ENCODE measurements at places on chromosomes 7 and 10.
A peak's percentile ranks its signal among the peaks of the same experiment; 100 is the strongest.

GRCh38 chr10:22630234-22631174, 83.9 kb downstream of the PIP4K2A start:
- DNase-seq: no peak

DNA sequence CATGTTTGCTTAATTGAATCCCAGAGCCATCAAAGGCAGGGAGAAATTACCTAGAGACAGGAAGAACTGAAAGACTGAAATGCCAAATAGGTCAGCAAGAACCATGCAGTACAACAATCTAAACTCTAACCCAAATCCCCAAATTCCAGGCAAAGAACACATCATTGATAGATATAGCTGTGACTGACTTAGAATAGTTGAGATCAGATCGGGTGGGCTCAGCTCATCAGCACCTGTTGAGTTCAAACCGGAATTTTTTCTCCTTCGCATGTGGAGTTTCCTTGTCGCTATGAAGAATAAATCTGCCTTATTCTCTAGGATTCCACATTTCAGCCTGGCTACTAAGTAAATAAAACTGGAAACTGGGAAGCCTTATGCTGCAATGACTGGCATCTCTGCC, 1.4 kb downstream of the ANKMY2 start:
- DNase-seq: no peak

- no peak for DNase-seq
These were observed 110.8 kb upstream of the PTN start for GRCh38 chr7:137454246-137454724.

GRCh38 chr7:120733143-120733542, 124.8 kb downstream of the TSPAN12 start:
- DNase-seq: no peak

DNA sequence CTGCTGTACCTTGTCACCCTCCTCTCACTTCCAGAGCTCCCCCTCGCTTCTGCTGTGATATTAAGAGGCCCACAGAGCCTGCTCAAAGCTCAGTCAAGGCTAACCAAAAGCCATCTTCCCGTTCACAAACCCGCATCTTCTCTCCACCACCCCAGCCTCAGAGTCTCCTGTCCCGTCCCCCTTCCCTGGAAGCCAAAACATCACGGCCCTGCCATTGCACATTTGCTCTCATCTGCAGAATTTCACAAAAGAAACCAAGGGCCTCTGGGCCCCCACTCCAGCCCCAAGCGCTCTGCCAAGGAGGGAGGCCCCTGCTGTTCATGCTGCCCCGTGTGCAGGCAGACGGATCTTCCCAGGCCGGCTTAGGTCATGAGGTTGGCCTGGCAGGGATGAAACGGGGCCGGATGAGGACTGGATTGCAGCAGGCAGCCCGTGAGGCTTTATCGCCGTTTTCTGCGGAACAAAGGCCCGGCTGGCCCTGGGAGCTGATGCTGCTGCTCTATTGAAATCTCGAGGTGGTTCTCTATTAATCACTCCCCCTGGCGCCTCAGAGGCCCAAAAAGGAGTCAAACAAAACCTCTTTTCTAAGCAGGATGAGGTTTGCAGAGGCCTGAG, 31.6 kb upstream of the FOXK1 start:
- DNase-seq: peak; percentile 37

GRCh38 chr7:79608005-79608404, 154.5 kb upstream of the MAGI2 start:
- no peak for DNase-seq

GRCh38 chr7:50665403-50666123, 100.4 kb upstream of the DDC start:
- DNase-seq: no peak

GRCh38 chr10:14660831-14661230, 113.9 kb downstream of the FAM107B start:
- no peak for DNase-seq

DNA sequence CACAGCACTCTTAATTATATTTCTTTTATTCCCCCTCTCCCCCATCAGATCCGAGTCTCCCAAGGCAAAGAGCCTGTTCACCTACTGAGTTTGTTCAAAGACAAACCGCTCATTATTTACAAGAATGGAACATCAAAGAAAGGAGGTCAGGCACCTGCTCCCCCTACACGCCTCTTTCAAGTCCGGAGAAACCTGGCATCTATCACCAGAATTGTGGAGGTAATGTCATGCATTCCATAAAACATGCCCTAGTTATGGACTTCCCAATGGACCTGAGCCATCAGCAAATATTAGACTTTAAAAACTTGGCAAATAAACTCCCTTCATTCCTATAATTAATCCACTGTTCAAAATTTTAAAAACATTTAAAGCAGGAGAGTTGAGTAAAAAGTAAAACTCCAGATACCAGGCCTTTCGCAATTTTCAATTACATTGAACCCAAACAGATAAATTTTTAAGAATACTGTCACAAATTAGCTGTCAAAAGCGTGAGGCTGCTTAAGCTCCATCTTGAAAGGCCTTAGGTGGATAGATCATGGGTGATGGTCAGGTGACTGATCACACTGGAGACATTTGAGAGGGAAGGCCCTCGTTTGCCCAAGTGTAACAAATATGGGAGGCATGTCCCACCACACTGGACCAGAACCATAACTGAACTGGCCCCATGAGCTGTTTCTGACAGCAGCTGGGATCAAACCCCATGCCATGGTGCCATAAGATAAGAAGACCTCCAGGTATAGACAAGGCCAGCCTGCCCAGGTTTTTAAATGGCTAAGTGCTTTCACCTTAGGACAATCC, 46.9 kb upstream of the ARL4A start:
- DNase-seq: no peak

GRCh38 chr10:73159038-73159648, 8.7 kb downstream of the ECD start:
- peak; percentile 2 for DNase-seq

DNA sequence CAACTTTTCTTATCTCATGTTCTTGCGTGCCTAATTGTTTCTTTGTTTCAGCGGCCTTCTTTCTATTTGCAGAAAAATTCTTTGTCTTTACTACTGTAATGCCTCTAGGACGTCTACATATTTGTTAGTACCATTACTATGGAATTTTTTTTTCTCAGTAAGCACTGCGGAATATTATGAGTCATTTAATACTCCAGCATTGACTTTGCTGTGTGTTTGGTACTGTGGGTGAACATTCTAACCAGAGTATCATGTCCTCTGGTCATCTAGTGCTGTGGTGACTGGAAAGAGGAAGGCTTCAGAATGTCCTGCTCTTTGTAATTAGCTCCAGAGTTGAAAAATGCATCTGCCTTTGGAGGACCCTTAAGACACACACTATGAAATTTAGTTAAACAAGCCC, 58.5 kb upstream of the FERD3L start:
- DNase-seq: no peak

- no peak for DNase-seq
These were observed 213.8 kb downstream of the ADRA2A start for GRCh38 chr10:111290649-111291048.

DNA sequence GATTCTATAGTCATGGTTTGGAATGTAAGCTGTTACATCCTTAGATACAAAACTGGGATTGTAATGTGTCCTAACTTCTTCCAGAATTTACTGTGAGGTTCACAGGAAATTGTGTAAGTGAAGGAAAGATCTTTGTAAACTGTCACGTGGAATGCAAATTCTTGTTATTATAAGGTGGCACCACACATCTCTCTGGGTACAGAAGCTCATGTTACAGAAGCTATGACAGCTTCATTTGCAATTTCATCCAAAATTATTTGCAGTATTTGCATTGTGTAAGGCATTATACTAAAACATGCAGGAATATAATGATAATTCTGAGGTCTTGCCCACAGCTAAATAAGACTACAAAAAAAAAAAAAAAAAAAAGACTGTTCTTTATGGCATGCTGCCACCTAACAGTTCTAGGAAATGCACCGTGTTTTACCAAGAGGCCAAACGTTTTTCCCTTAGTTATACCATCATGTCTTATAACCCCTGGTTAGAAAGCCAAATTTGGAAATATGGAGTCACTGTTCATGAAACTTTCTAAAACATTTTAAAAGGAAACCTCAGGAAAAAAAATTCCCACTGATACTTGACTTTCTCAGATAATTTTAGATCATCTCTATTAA, 17.6 kb downstream of the MINDY3 start:
- no peak for DNase-seq

GRCh38 chr7:24709585-24710360, 47.5 kb downstream of the GSDME start:
- no peak for DNase-seq

DNA sequence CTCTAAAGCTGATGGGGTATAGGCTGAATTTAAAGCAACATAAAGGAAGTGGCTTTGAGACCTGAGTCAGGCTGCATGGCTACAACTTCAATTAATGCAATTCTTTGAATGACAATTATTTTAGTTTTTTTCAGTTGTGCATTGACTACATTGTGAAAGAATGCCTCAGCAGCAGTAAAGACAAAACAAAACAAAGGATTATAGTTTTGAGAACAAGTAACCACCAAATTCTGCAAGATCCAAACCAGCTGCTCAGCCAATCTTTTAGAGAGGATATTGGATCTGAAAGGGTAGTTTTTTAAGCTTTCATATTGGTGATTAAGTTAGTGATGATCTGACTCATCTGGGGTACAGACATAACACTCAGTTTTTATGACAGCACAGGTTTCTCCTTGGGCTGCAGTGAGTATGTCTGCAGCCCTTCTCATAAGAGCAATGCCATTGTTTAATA, 40.6 kb upstream of the ABCA13 start:
- DNase-seq: no peak

DNA sequence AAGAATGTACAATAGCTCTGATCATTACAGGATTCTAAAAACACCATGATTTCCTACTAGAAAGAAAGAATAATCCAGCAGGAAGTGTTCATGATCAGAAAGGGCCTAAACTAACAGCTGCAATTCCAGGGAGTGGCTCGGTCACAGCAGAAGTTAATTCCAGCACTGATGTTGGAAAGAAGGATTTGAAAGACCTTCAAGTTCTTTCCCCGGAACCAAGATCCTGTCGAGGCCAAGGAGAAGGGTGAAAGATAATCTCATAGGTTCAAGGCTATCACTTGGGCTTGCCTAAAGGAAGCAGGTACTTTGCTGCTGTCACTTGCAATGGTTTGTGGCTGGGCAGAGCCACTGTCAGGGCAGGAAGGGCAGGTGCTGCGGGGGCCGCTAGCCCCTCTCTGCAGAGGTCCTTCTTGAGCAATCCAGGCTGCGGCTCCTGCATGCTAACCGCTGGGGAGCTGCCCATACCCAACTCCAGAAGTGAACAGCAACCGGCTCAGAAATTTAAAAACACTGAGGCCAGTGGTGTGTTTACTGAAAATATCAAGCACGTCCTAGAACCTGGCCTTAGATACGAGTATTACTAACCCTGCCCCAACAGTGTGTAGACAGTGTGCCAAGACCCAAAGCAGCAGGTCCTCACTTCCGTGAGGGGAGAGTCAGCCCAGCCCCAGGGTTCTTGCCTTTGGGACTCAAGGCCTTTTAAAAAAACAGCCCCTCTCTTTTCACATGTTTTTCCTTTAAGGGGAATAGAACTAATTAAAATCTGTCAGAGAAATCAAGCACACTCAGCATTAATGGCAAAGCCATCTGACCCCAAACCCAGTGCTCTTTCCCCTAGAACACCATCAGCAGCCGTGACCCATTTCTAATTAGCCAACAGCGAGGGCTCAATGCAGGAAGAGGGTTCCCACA, 76.8 kb downstream of the VIPR2 start:
- DNase-seq: no peak

DNA sequence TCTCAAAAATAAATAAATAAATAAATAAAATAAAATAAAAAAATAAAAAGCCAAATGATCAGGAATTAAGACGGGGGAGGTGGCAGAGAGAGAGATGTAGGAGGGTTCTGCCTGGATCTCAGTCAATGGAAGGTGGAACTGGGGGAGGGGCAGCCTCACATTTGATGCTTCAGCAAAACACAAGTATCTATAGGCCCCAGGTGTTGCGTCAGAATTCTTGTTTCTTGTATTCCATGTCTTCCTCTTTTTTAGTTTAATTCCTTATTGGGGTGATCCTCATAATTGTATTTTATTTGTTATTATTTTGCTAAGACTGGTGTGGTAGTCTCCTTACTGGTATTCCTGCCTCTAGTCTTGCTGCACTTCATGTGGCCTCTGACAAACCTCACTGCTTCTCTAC, 41.4 kb upstream of the SMARCD3 start:
- DNase-seq: no peak

- DNase-seq: peak; percentile 5
These were observed 23.7 kb downstream of the RTKN2 start for GRCh38 chr10:62244785-62245467.

- DNase-seq: no peak
These were observed 23.0 kb downstream of the PTPRN2 start for GRCh38 chr7:158564663-158565035.

DNA sequence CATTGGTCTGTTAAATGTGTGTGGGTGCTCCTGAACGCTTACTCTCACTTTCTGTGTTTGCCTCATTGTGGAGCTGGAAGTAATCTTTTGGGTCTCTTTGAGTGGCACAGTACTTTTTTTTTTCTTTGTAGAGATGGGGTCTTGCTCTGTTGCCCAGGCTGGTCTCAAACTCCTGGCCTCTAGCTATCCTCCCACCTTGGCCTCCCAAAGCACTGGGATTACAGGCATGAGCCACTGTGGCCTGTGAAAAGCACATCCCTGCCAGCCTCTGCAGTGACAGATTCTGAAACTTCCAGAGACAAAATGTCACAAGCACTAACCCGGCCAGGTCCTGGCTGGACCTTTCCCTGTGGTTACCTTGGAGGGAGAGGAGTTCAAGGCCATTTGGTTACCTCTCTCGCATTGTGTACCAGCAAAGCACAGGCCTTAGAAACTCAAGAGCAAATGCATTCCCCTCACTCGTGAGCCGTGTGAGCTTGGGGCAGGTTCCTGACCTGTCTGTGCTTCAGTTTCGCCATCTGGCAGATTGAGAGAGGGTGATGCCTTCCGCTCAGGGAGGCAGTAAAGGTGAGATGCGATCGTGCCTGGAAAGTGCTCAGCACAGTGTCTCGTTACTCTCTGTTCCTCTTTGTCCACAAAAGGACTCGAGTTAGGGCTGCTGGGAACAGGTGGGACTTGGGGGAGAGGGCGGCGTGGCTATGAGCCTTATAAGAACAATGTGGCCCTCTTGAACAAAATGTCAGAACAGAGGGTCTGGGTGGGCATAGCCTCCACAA, 72.6 kb upstream of the SEPHS1 start:
- DNase-seq: no peak

DNA sequence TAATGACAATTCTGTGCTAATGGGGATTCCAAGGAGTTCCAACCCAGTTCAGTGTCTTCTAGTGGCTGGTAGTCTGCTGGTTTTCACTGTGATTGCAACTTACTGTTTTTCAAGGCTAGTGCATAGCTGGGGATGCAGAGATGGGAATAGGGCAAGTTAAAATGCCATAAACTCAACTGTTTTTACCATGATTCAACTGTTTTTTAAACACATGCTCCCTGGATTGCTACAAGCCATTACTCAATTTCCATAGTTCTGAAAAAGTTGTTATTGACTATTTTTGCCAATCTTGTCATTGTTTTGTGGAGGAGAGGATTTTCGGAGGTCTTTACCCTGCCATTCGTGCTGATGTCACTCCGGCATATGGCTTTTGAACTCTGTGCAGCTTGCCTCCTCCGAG, 245.3 kb downstream of the SUGCT start:
- no peak for DNase-seq

GRCh38 chr10:96960872-96961271, 128.8 kb downstream of the LCOR start:
- no peak for DNase-seq
